HL-60 (cell line): ENCODE measurements at places on chromosomes 16 and 17.

- no peak for DNase-seq
Observed at GRCh38 chr17:73210002-73210678, 17.3 kb downstream of the COG1 start.

DNA sequence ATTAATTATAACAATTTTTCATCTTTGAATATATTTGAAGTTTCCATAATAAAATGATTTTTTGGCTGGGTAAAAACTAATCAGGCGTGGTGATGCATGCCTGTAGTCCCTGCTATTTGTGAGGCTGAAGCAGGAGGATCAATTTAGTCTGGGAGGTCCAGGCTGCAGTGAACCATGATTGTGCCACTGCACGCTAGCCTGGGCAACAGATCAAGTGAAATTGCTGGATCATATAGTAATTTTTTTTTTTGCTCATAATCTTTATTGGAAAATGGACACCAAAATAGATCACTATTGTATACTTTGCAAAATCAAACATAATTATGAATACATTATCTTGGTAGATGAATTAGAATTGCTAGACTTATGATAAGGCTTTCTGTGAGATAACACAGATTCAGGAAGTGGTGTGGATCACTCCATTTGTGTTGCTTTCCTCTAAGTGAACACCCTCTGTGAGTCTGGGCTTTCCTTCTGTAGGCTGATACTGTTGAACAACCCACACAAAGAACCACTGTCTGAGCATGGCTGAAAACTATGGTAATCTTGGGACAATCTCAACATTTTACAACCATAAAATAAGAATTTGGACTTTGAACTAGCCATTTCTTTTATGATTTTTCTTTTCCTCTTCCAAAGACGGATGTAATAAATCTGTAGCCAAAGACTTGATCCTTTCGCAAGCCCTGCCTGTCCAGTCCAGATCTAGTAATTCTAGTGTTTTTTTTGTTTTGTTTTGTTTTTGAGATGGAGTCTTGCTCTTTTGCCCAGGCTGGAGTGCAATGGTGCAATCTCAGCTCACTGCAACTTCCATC lies 5.6 kb upstream of the ST3GAL2 start:
- no peak for DNase-seq

DNA sequence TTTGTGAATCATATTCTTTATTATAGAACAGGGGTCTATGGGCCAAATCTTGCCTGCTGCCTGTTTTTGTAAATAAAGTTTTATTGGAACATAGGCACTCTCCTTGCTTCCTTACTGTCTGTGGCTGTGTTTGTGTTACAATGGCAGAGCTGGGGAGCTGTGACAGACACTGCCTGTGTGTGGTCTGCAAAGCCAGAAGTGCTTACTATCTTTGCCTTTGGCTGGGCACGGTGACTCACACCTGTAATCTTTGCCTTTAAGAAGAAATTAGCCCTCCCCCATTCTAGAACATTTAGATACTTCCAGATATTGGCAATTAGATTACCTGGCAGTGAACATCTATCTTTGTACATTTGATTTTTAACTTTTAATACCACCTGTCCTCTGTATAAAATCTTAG lies 308.3 kb downstream of the FOXL1 start:
- no peak for DNase-seq

- peak; percentile 76 for DNase-seq
Observed at GRCh38 chr16:674968-675883, at the start of gene RHBDL1. RHBDL1 (plus strand) TSS chr16:675671; CDS start chr16:675791, 120 bp downstream.

DNA sequence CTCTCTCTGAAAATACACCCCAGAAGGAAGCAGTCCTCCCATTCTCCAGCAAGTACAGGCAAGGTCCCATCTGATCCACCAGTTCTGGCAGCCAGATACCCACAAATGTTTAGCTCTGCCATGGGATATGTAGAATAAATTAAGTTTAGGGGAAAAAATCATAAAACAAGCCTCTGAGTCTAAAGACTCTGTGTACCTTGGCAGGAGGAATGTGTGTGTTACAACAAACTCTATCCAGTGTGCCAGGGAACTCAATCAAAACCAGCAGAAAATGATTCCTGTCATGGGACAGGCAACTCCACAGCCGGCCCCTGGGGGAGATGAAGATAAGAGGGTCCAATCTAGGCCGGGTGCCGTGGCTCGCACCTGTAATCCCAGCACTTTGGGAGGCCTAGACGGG lies 73.4 kb downstream of the MRM3 start:
- no peak for DNase-seq

- no peak for DNase-seq
Observed at GRCh38 chr16:49281480-49281842, at the start of gene CBLN1. CBLN1 (minus strand) TSS chr16:49281838; CDS start chr16:49281465, 373 bp downstream.

- DNase-seq: no peak
Observed at GRCh38 chr17:5675625-5676421, 91.5 kb upstream of the NLRP1 start.

GRCh38 chr17:6487251-6488007 lies 43.2 kb downstream of the PIMREG start:
- no peak for DNase-seq

DNA sequence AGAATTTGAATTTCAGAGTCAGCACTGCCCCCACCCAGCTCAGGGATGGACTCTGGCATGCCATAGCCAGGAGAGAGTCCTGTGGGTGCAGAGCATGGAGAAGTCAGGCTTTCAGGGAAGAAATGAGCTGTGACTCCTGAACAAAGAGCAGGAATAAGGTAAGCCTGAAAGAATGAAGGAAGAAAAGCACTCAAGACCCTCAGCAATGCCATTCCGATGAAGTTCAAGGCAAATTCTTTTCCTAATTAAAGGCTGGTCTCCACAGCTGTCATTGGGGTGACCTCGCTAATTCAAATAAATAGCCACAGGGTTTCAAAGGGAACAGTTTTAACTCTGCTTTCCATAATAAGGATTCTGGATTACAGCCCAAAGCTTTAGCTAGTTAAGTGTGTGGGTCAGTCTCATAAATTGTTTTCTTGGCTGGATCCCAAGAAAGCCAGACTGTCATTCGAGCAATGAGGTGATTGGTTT lies 31.7 kb downstream of the TOM1L2 start:
- DNase-seq: no peak

GRCh38 chr16:49594685-49595498 lies 221.3 kb downstream of the C16orf78 start:
- no peak for DNase-seq

- no peak for DNase-seq
Observed at GRCh38 chr16:85798283-85798776, 1.0 kb downstream of the EMC8 start.

DNA sequence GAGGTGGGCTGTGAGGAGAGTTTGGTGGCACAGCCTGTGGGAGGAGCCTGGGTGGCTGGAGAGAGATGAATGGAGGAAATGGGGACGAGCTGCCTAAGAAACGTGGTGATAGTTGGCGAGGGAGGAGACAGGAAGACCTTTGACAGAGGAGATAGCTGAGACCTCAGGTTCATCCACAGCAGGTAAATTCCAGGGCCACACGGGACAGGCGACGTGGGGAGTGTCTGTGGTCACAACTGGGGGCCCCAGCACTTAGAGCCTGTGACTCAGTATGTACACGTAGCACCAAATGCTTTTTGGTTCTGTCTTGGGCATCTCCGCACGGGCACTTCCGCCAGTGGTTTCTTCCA lies 7.7 kb downstream of the MINK1 start:
- no peak for DNase-seq

- no peak for DNase-seq
Observed at GRCh38 chr17:4738136-4739121, 1.2 kb upstream of the ZMYND15 start.

- DNase-seq: no peak
Observed at GRCh38 chr16:53080345-53081031, 25.7 kb downstream of the CHD9 start.

DNA sequence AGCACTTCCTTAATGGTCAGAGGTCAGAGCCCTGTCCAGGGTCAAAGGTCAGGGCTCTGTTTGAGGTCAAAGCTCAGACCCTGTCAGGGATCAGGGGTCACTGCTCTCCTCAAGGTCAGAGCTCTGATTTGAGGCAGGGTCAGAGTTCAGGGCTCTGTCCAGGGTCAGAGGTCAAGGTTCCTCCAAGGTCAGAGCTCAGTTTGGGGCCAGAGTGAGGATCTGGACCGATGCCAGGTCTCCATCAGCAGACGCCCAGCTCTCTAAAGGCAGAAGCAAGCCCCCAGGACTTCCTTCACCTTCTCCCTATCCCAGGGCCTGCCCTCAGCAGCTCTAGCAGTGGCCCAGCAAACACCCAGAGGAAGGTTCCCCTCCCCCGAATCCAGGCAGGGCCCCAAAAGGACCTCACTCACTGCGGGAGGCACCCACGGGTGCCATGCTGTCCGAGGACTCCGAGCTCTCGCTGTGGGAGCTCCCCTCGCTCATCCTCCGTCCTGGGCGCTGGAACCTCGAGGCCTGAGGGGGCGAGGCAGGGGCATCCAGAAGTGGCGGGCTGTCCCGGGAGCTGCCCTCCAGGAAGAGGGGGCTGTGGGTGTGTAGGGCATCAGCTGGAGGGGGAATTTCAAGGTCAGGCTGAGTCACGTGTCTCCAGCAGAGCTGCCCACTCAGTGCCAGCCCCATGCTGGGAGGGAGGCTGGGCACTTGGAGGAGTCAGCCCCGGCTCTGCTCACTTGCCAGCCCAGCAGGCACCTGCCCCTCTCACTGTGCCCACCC lies 26.7 kb downstream of the PIMREG start:
- DNase-seq: no peak

- no peak for DNase-seq
Observed at GRCh38 chr16:3009568-3010390, 2.9 kb upstream of the CLDN9 start.

DNA sequence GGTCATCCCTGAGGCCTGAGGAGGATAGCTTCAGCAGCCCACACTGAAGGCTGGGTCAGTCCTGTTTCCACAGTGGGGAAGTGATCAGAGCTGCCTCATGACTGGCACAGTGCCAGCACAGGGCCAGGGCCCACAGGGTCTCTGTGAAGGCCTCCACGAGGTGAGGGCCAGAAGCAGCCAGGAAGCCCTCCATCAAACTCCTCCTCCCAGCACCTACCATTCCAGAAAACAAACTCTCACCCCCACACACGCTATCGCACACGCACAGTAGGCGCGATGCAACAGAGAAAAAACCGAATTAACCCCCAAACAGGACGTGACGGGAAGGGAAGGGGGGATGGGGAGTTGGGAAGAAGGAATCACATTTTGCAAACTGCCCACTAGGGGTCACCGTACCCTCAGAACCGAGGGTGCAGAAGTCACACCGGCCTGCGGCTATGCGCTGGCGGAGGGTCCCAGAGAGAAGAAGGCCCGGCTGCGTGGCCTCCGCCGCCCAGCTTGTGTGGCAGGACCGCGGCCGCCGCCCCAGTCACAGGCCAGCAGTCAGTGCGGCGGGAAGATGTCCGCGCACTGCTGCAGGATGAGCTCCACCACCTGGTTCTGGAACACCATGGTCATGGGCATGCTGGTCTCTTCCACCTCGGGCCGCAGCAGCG lies 37.6 kb downstream of the ARHGAP27 start:
- no peak for DNase-seq

GRCh38 chr16:7182510-7183109 lies 150.0 kb upstream of the RBFOX1 start:
- no peak for DNase-seq

- DNase-seq: no peak
Observed at GRCh38 chr17:75011401-75012095, 922 bp upstream of the MRPL58 start.

DNA sequence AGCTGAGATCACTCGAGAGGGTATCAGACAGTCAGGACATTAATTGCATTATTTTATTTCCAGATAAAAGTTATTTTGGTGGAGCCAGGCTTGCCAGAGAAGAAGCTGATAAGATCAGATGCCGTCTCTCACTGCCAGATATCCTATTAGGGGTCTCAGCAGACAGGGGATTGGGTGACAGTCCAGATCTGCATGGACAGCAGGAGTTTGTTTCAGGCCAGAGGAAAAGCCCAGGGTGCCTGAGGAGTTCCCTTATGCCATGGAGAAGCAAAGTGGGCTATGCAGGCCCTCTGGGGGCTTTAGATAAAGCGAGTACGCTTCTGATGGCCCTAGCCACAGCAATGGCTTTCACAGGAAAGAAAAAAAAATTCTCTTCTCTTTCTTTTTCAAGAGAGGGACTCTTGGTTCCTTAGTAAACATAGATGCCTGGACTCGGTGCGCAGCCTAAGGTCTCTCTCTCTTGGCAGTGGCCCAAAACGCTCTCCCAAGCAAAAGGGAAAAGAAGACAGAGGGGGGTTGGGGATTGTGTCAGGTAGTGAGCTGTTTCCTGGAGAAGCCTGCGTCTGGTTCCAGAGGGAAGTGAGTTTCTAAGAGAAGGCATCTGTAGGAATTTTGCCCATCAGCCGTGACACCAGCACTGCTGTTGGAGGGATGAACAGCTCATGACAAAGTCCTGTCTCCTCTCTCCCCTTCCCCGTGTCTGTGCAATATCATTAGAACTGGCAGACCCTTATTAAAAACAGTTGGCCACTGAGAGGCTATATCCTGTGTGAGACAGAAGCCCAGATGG lies 166.3 kb upstream of the FOXF1 start:
- no peak for DNase-seq

DNA sequence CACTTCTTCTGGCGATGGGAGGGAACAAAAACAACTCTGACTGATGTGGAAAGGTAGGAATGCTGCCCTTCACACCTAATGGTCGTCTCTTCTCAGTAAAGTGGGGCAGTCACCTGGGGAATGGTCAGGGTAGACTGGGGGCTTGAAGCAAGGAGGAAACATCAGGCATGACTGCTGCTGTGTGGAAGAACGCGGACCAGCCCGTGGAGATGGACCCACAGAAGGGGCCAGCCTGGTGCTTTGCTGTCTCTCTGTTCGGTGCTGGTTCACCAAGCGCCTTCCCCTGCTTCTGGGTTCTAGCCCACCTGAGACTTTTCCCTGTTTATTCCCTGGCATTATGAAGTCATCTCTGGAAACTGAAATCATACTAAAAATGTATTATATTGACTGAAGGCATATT lies 96.2 kb upstream of the DNAH17 start:
- no peak for DNase-seq

DNA sequence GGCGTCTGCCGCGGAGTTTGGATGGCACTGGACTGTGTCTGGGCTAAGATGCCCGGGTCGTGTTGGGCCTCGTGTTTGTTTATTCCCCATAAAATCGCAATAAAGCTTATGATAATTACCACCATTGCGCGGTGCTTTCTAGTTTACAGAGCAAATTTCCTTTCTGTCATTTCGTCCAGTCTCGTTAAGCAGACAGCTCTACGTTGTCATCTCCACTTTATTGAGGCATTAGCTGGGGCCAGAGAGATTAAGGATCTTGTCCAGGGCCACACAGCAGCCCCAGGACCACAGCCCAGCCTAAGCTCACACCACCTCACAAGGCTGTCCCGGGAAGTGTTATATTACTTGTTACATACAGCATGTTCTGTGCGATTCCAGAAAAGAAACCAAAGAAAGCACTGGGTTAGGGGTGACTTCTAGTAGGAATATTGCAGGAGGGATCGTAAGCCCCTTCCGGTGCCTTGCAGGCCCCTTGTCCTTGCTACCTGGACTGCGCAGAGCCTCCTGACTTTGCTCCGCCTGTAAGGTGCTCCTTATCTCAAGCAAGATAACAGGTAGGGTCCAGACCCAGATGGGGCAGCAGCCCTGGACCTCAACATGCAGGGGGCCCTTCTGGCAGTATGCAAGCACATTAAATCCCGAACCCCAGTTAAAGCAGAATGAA lies 6.3 kb downstream of the NOS2 start:
- no peak for DNase-seq

- no peak for DNase-seq
Observed at GRCh38 chr17:44924107-44924544, 8.8 kb upstream of the GFAP start.

GRCh38 chr16:88507231-88507743 lies 54.2 kb downstream of the ZFPM1 start:
- no peak for DNase-seq

GRCh38 chr17:30379903-30380381 lies 1.2 kb downstream of the CPD start:
- no peak for DNase-seq

GRCh38 chr16:53219795-53220454 lies 165.1 kb downstream of the CHD9 start:
- no peak for DNase-seq
